ENCODE measurements at places on chromosomes 13 and 19. TPM values are rescaled to one million over a fixed set of nuclear protein-coding genes. Genes with fewer than 3 reads are reported as not detected.

The ZNF610 gene
- total RNA-seq, result 3.8 TPM

The DOHH gene
- total RNA-seq, result 11.1 TPM

The CEACAM1 gene
- total RNA-seq, result 591 TPM

The PIBF1 gene
- total RNA-seq, result 24.6 TPM

The SYMPK gene
- total RNA-seq, result 61.1 TPM

The KLK8 gene
- not detected for total RNA-seq

The C19orf33 gene
- total RNA-seq, result 235 TPM

The TMPRSS9 gene
- 0.41 TPM for total RNA-seq

The ERICH4 gene
- not detected for total RNA-seq

The PLVAP gene
- total RNA-seq, result 32.8 TPM
